ENCODE measurements at places on chromosomes 5 and 9.

DNA sequence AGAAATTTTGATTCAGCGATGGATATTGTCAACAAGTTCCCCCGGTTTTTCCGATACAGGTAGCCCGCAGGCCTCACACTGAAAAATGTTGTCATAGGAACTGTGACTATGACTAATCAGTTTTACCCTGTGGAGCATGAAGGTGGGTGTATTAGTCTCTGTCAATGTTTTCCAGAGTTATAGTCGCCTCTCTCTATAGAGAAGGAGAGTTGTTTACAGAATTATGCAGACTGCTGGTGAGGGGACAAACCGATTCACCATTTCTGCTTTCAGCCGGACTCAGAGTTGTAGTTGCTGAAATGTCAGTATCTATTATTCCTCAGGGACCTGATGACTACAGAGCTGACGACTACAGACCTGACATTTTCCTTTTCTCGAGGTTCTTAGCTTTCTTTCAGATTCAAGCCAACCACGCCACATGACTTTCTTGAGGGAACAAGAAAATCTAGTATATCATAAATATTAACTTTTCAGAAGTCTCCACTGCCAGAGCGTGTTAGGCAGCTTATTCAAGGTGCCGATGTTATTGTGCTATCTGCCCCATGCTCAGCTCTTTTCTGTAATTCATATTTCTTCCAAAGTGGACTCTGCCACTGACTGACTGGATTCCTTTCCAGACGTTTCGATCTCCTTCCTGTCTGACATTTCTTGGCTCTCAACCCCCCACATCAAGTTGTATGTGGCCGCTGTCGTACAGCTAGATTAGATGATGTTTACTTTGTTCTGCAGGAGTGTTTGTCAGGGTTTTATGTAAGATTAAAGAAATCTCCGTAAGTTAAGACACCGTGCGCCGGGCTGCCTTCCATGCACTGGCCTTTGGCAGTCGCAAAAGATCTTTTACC, 178.1 kb downstream of the FGF1 start:
- peak; percentile 12 for DNase-seq

DNA sequence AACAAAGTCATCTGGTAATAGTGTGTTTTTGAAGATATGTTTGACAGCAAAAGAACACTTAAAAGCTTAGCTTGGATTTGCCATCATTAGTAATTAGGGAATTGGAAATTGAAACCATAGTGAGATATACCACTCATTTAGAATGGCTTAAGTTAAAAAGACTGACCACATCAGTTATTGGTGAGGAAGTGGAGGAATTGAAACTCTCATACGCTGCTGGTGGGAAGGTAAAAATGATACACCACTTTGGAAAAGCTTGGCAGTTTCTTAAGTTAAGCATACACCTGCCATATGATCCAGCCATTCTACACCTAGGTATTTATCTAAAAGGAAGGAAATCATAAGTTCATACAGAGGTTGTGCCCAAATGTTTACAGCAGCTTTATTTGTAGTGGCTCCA, 213.2 kb downstream of the TRIO start:
- no peak for DNase-seq

- no peak for DNase-seq
These were observed 468.1 kb downstream of the SPATA31D1 start for GRCh38 chr9:82456642-82457041.

DNA sequence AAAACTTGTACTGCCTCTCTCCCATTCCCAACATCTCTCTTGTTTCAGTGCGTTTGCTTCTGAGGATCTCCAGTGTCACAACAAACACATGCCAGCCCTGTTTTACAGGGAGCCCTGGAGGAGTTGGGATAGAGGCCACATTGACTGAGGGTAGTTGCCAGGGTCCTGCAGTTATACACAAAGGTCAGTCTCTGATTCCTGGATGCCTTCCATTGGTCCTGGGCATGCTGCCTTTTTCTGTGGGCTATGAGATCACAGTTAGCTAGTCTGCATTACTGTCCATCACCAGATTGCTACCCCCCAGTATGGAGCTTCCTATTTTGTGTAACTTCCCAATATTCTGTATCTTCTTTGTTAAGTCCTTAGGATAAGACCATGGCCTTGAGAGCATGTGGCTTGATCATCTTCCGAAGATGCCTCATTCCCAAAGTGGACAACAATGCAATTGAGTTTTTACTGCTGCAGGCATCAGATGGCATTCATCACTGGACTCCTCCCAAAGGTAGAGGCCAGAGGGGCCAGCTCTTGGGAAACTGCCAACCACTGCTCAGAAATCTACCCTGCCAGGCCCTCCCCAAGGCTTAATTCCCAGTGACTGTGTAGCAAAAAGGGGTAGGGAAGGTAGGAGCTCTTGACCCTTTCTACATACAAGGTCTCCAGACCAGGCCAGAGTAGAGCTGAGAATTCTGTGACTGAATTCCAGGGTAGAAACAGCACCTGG, 9.5 kb downstream of the NUDT2 start:
- no peak for DNase-seq

DNA sequence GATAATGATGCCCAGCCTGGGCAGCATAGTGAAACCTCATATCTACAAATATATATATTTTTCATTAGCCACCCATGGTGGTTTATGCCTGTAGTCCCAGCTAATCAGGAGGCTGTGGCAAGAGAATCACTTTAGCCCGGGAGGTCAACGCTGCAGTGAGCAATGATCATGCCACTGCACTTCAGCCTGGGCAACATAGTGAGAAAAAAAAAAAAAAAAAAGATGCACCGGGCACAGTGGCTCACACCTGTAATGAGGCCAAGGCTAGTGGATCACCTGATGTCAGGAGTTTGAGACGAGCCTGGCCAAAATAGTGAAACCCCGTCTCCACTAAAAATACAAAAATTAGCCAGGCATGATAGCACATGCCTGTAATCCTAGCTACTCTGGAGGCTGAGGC, 50.2 kb upstream of the ADRA1B start:
- DNase-seq, result no peak

GRCh38 chr5:42074353-42074752, 149.3 kb downstream of the FBXO4 start:
- no peak for DNase-seq

- DNase-seq, result no peak
These were observed 93.5 kb downstream of the HRH2 start for GRCh38 chr5:175751369-175751768.

- no peak for DNase-seq
These were observed 22.9 kb upstream of the ABCA1 start for GRCh38 chr9:104950838-104951237.

GRCh38 chr5:176875014-176875550, 24.1 kb downstream of the HK3 start:
- DNase-seq, result no peak

DNA sequence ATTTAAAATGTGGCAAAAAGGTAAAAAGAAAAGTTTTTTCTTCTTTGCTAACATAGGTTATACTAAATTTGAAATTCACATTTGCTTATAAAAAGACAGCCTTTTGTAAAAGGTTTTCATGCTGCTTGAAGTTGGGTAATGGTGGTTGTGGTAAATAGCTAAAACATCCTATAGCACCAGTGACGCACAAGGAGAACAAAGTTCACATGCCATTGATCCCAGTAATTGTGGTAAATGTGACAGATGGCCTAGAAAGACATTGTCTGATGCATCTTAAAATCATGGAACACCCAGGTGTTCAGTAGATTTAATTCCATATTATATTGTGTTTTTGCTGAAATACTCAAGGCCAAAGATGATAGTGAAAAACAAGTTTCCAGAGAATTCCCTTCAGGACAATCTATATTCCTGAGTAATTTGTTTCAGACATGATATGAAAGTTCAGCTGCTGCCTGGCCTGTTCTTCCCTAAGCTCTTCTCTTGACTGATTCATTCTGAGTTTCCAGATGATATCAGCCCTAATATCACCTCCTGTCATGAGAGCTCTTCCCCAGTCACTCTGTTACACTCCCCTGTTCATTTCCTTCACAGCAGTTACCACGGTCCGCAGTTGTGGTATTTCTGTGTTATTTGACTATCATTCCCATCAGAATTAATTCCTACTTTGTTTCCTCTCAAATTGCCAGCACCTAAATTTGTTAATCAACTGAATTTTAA, 4.6 kb upstream of the FBXL17 start:
- DNase-seq, result no peak

DNA sequence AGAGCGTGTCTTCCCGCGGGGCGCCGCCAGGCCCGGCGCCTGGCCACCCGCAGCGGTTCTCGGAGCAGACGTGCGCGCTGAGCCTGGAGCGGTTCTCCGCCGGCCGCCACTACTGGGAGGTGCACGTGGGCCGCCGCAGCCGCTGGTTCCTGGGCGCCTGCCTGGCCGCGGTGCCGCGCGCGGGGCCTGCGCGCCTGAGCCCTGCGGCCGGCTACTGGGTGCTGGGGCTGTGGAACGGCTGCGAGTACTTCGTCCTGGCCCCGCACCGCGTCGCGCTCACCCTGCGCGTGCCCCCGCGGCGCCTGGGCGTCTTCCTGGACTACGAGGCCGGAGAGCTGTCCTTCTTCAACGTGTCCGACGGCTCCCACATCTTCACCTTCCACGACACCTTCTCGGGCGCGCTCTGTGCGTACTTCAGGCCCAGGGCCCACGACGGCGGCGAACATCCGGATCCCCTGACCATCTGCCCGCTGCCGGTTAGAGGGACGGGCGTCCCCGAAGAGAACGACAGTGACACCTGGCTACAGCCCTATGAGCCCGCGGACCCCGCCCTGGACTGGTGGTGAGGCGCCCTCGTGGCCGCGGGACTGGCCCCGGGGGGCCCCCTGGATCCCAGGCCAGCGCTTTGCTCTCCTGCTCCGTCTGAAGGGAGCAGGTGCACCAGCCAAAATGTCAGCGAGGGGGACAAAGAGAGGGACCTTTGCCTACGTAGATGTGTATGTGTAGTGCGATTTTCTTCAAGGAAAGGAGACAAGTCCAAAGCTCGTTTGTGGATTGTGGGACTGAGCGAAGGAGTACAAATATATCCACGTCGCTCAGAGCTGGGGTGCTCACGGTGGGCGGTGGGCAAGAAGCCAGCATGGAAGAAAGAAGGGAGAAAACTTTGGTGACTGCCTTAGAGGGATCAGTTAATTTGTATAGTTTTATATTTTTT, 19.5 kb downstream of the BTNL9 start:
- no peak for DNase-seq

DNA sequence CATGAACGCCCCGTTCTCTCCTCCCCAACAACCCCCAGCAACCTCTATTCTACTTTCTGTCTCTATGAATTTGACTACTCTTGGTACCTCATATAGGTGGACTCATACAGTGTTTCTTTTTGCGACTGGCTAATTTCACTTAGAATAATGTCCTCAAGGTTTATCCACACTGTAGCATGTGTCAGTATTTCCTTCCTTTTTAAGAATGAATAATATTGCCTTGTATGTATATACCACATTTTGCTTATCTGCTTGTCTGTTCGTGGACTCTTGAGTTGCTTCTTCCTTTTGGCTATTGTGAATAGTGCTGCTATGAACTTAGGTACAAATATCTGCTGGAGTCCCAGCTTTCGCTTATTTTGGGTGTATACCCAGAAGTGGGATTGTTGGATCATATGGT, 42.7 kb downstream of the IQGAP2 start:
- DNase-seq, result no peak

GRCh38 chr9:72506615-72507014, 14.8 kb upstream of the TMC1 start:
- DNase-seq, result no peak

DNA sequence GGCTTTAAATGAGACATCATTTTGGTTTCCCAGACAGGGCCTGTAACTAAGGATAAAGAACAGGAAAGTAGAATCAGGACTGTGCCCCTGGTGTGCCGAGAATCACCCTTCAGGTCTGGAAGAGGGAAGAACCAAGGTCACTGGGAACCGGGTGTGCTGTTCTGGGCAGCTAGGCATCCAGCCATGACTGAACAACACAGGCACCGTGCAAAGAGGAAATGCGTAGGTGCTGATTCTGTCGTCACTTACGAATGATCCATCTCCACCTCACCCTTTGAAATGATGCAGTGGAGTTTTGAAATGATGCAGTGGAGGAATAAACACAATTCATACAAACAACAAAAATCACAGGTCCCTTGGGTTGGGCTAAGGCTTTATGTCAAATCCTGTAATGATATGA, 64.4 kb downstream of the MAP1B start:
- no peak for DNase-seq

DNA sequence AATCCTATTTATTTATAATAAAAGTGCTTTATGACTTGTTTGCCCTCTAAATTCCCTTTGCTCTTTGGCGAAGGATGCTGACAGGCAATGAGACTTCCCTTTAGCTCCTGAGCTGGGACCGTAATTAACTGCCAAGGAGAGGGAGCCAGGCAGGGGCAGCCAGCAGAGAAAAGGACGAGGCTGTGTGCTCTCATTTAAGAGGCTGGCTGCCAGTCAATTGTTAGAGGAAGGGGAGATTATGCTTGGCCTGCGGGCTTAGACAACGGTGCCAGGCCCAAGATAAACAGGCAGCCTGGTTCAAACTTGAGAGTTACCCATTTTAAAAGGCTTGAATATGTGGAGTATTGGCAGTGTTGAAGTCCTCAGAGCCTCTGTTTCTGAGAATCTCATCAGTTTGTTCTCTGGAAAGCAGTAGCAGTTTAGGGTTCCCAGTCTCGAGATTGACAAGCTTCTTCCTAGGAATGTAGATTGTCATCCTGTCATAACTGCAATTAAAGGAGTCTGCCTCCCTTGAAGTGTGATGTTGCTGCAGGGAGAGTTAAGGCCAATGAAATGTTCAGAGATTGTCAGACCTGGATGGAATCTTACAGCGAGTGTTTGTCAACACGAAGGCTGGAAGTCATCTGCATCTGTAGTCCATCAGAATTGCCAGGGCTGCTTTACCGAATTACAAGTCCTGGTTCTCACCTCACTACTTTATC, 113.2 kb downstream of the JAKMIP2 start:
- DNase-seq, result no peak

DNA sequence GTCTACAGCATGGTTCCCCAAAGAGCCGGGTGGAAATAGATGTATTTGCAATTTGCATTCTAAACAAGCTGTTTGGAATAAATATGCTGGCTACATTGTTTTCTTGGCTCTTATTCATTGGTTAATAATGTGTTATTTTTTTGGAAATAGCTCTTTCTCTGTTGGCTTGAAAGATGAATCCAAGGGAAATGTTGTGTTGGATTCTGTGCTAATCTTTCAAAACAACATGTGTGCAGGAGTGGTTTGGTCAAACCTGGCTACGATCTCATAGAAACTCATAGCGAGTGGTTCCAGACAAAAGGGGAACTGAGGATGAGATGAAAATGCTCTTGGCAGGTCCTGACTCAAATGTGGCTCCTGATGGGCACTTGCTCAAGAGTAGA, 63.7 kb upstream of the CXCL14 start:
- DNase-seq, result no peak

GRCh38 chr9:5920860-5921328, 30.2 kb downstream of the MLANA start:
- no peak for DNase-seq

- DNase-seq, result no peak
These were observed 9.1 kb downstream of the ANKDD1B start for GRCh38 chr5:75620184-75620959.

DNA sequence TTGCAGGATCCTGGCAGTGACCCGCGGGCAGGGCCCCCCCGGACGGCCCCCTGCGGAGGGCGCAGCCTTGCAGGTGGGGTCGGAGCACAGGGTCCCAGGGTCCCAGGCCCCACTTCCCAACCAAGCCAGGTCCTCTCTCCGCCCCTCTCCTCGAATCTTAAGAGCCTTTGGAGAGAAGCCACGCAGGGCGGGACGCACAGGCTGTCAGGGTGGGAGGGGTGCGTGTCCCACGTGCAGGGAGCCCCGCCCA, 18.4 kb upstream of the EGFL7 start:
- no peak for DNase-seq

All from stimulated activated naive B cell treated with anti-CD40 and anti-IgM and Interleukin-4, amounts not matched to agents 10 μg/mL and 1 μg/mL and 100 μg/mL, for 72 hours (primary cell).